ENCODE measurements at places on chromosomes 16 and 17. TPM values are rescaled to one million over a fixed set of nuclear protein-coding genes. Genes with fewer than 3 reads are reported as not detected.

Gene SHISA9
- not detected for total RNA-seq

Gene HSD11B2
- not detected for total RNA-seq

Gene TVP23A
- total RNA-seq = not detected

Gene USP43
- total RNA-seq = 0.10 TPM

Gene UTS2R
- total RNA-seq = not detected

Gene RUNDC3A
- total RNA-seq = not detected

Gene GRAPL
- total RNA-seq = 13.8 TPM

Gene BICDL2
- total RNA-seq = not detected

Gene TXNDC11
- 52.2 TPM for total RNA-seq

Gene DOC2B
- 11.8 TPM for total RNA-seq

Gene EPOP
- 1.4 TPM for total RNA-seq

Gene KRTAP9-4
- total RNA-seq = not detected

Gene SOST
- not detected for total RNA-seq

Gene MPV17L
- total RNA-seq = 0.34 TPM
